ENCODE measurements at places on chromosomes 16 and 17.

DNA sequence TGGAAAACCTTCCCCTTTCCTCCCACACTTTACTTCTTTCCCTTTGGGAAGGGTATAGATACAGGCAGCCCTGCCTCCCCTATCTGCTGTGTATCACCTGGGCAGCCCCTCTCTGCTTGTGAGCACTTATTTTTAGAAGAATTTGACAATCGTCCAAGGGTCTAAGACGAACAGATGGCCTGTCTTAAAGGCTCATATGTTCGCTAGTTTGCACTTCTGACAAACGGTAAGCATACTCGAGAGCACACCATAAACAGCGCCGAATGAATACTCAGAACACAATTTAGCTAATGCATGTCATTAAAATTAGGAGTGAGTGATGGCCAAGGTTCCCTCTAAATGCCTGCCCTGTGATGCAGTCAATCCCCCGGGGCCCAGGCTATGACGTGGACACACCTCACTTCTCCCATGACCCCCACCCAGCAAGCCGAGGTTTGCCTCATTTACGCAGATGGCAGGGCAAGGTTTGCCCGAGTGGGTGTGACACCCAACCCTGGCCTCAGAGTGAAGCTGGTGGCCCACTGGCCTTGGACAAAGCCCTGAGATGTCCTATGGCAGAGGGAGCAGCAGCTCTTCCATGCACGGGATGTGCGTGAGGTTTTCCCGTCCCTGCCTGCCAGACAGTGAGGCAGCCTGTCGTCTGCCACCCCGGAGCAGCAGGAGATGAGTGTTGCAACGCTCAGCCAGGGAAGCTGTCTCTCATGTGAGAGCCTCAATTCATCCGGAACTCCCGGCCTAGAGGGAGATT lies 125.2 kb downstream of the C16orf78 start:
- no peak for DNase-seq

DNA sequence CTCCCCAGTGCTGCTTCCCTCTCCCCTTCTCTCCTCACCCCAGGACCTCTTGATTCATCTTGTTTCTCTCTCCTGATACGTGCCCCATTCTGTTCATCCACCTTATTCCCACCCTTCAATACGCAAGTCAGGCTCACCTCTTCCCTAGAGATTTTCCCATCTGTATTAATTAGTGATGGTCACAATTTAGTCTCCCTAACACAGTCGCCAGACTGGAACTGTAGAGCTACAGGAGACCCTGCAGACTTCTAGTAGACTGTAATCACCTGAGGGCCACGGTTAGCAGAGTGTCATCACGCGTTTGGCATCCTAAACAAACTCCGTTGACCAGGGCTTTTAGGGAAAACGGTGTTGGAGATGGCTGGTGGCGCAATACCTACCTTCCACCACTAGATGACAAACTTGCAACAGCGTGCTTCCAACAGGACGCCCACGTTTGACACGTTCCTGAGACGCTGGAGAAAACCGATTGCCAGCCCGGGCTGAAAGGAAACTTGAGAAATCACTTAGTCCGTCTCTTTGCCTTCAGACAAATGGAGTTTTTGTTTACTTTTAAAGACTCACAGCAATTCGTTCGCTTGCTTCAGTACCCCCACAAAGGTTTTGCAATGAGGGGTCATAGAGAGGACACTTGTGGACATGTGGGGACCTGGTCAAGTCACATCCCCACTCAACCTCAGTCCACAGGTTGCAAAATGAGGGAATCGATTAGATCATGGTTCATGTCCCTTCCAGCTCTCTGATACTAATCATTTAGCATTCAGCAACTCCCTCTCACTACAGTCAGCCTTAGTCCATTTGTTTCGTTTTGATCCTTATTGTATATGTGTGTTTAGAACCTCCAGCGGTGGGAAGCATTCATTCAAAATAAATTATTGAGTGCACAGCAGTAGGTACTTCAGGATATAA lies 20.6 kb downstream of the MYL4 start:
- peak; percentile 94 for DNase-seq

- peak; percentile 28 for DNase-seq
Measured at GRCh38 chr17:8781776-8782175, 17.4 kb downstream of the MFSD6L start.

- no peak for DNase-seq
Measured at GRCh38 chr16:6021276-6021943, 923.8 kb upstream of the EEF2KMT start.

DNA sequence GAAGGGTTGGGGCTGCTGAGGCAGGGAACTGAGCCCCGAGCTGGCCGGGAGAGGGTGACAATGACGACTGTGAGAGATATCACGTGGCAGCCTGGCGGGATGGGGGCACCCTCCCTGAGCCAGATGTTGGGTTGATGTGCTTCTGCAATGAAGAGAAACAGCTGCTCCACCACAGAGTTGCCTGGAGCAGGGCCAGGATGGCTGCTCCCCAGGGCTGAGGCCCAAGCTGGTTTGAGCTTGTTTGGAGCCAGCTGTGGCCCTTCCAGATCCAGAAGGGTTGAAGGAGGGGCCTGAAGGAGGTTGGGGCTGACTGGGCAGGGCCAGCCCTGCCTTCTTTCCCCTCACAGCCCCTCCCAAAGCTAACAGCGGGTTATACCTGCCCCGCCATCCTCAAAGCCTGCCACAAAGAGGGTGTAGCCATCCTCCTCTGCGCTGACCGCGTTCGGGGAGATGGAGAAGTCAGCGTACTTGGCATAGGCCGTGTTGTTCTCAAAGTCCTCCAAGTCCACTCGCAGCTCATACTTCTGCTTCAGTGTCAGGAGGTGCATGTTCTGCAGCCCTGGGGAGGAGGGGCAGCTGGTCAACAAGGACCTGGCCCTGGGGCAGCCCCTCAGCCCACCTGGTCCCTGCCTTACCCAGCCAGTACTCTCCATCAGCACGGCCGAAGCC lies 2.1 kb downstream of the MFAP4 start:
- no peak for DNase-seq

- DNase-seq = peak; percentile 42
Measured at GRCh38 chr16:4613636-4614570, 785 bp downstream of the UBALD1 start.

DNA sequence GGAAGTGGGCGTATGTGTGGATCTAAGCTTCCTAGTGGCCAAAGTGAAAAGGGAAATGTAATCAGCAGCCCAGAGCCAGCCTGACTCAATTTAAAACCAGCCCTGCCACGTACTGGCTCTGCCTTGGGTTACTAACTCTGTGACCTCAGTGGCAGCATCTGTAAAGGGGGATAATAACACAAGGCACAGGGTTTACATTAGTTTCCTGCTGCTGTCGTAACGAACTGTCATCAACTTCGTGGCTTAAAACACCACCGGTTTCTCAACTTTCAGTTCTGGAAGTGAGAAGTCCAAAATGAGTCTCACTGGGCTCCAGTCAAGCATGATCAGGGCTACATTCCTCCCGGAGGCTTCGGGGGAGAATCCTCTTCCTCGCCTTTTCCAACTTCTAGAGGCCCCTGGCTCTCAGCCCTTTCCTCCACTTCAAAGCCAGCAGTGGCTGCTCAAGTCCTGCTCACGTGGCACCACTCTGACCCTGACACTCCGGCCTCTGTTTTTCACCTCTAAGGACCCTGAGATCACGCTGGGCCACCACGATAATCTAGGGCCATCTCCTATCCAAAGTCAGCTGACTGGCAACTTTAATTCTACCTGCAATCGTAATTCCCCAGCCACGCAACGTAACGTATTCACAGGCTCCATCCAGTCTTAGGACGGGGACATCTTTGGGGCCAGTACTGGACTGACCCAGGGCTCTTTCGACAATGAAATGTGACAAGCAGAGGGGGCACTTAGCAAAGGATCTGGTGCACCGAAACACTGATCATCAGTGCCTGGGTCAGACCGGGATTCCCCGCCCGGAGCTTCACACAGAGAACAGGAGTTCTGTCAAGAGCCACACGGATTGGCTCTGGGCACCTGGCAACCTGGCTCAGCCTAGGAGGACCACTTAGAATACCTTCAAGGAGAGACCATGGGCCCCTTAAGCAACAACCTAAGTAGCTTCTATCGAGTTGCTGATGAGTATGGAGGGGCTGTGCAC lies 14.5 kb downstream of the TMC6 start:
- peak; percentile 85 for DNase-seq

- no peak for DNase-seq
Measured at GRCh38 chr17:27355419-27355818, 61.5 kb downstream of the WSB1 start.

DNA sequence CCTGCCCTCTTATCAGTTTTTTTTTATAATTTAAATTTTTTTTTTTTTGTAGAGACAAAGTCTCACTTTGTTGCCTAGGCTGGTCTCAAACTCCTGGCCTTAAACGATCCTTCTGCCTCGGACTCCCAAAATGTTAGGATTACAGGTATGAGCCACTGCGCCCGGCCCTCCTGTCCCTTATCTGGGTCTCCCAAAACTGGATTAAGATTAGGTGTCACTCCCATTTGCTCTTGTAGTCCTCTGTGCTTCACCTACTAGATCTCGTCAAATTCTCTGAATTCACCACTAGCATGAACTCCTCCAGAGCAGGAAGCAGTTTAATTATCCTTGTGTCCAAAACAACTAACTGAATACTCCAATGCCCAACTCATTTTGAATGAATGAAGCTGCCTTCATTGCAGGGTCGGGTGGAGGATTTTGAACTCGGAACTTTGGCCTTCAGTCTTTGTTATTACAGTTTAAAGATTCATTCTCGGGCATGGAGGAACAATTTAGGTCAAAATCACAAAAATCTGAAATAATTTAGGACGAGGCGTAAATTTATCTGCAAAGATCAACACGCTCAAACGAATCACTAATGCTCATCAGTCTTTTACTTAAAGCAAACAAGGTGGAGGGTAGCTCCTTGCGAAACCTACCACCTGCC lies 802 bp upstream of the ATXN2L start:
- DNase-seq = no peak

DNA sequence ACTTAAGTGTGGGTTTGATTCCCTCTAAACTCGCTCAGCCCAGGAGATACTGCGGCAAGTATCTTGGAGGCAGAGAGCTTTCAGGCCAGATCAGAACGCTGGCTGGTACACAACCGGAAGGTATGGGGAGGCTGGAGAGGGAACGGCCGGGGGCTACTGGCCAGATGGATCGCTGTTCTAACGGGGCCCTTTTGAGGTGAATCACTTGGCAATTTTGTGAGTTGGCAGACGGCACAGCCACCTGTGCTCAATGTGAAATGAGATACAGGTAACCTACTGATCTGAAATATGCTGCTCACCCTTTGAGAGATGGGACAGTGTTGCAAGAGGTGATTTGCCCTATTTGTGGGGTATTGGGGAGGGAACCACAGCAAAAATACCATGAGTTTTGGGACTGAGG lies 622.9 kb upstream of the RBFOX1 start:
- no peak for DNase-seq

- peak; percentile 56 for DNase-seq
Measured at GRCh38 chr16:11670171-11671131, 2.2 kb downstream of the SNN start.

DNA sequence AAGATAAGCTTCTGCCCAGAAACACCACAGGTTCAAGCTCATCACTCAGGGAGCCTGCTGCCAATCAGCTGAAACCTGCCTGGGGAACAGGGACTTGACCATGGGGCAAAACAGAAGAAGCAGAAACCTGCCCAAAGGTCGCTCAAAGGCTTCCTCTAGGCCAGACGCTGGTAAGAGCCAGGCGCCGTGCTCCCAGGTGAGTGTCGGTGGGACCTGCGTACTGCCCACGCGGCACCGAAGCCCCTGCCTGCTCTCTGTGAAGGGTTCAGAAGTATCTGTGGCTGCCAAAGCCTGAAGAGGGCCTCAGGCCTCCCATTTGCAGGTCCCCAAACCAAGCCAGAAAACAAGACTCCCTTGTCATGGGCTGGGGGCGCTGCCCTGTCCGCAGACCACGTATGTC lies 10.4 kb downstream of the SGSH start:
- DNase-seq = no peak

- DNase-seq = no peak
Measured at GRCh38 chr16:77965346-77965745, 57.0 kb upstream of the CLEC3A start.

DNA sequence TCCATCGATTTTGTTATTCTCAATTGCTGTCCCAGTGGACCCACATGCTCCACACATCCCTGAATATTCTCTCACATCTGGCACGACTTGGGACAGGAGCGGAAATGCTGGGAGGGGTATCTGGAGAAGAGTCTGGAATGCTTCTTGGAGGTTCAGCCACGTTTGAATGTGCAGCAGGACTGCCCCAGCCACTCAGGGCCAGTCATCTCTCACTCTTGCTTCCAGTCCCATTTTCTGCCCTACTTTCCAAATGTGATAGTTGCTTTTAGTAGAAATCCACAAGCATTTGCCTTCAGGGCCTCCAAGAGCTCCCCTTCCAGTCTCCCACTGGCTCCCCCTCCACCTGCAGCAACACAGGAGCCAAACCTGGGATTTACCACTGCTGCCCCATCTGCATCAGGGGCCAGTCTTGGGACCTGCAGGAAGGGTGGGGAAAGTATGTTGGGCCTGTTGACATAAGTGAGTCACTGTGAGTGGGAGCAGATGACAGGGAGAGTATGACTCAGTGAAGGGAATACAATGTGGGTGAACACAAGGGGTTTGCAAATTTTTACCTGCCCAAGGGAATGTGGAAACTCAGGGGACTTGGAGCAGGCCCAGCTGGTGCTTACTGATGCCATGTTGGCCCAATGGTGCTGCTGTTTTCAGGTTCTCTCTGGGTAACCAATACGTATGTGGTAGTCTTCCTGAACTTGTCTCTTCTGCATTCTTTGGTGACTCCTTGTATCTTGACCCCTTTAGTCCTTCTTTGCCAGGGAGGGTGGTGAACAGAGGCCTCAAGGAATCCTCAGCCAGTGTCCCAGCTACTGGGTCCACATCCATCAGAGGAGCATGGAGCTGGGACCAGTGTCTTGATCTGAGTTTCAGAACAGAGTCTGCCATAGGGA lies 78.8 kb upstream of the CRHR1 start:
- peak; percentile 34 for DNase-seq

GRCh38 chr17:79147746-79148506 lies 73.3 kb downstream of the ENGASE start:
- DNase-seq = no peak
